ENCODE measurements at places on chromosomes 6 and 20.

GRCh38 chr20:19018881-19019280, 193.6 kb upstream of the SLC24A3 start:
- no peak for DNase-seq

DNA sequence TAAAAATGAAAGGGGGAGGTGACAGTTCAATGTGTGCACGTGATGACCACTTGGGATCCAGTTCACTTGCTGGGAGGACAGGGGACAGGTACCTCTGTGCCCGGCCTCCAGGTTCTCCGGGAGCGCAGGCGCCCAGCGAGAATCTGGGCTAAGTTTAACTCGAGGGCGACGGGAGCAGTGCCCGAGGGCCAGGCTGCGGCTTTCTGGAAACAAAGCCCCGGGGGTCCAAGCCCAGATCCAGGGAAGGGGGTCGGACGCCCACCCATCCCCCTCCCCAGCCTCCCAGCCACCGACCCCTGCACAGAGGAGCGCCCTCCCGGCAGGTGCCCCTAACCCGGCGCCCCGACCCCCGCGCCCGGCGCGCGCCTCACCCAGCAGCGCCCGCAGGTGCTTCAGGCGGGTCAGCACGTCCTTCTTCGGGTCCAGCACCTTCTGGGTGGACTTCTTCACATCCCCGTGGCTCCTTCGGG, 405 bp downstream of the RALGAPA2 start:
- no peak for DNase-seq

- no peak for DNase-seq
These were observed 341.5 kb downstream of the TFAP2A start for GRCh38 chr6:10073341-10073740.

DNA sequence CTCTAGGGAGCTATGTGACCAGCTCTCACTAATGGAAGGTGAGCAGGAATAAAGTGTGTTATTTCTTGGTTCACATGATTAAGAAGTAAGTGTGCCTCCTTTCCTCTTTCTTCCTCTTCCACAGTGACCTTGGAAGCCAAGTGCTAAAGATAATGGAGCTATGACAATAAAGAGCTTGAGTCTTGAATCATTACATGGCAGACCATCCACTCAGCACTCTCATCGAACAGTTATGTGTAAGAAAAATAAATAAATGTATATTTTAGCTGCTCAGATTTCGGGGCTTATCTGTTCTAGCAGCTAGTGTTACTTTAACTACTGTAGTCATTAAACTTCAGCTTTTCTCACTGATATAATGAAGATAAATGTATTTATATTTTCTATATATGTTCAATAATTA, 72.9 kb downstream of the HDGFL1 start:
- no peak for DNase-seq

GRCh38 chr6:125738276-125738675, 11.2 kb upstream of the HEY2 start:
- DNase-seq = no peak

GRCh38 chr20:9578594-9578993, 64.2 kb downstream of the LAMP5 start:
- no peak for DNase-seq

DNA sequence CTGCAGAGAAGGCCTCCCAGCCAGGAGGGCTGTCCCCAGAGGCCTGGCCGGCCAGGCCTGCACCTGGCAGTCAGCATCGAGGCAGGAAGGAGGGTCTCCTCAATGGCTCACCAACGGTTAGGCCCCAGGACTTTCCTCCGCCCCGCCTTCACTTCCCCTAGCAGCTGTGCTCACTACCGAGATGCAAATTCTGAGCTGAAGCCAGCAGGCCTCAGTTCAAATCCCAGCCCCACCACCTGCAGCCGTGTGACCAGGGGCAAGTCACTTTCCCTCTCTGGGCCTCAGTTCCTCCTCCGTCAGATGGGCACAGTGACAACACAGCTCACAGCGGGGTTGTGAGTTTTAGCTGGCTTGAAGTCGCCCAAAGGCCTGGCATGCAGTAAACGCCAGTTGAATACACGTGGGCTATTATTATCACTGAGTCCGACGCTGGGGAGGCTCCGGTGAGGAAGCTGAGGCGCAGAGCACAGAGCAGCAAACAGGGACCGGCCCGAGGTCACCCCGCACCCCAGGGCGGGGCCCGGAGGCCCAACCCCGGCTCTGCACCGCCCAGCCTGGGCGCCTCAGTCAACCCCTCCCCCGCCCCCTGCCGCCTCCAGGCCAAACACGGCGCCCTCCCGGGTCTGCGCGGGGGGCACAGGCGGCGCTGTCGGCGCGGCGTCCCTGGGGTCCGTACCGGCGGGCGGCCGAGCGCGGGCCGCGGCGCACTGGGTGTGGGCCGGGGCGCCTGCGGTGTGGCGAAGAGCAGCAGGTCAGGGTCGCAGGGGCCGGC, 671 bp downstream of the E2F1 start:
- peak; percentile 81 for DNase-seq

DNA sequence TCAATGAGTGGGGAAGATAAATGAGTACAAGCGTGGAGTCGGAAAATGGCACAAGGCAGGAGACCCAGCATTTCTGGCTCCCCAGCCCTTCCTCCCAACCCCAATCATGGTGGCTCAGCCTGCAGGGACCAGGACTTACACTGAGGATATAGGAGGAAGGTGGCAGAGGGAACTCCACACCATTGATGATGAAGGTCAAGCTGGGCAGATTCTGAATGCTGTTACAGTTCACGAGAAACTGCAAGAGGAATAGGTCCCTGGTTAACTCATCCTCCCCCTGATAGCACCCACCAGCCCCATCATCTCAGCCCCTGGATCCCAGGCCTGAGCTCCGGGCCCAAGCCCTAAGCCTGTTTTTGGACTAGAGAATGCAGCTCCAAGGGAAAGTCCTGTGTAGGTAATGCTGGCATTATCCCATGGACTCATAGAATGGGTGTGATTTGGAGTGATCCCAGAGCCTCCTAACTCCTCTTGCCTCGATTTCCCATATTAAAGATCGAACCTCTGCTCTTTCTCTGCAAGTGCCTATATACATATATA, 2.3 kb upstream of the TFEB start:
- no peak for DNase-seq

DNA sequence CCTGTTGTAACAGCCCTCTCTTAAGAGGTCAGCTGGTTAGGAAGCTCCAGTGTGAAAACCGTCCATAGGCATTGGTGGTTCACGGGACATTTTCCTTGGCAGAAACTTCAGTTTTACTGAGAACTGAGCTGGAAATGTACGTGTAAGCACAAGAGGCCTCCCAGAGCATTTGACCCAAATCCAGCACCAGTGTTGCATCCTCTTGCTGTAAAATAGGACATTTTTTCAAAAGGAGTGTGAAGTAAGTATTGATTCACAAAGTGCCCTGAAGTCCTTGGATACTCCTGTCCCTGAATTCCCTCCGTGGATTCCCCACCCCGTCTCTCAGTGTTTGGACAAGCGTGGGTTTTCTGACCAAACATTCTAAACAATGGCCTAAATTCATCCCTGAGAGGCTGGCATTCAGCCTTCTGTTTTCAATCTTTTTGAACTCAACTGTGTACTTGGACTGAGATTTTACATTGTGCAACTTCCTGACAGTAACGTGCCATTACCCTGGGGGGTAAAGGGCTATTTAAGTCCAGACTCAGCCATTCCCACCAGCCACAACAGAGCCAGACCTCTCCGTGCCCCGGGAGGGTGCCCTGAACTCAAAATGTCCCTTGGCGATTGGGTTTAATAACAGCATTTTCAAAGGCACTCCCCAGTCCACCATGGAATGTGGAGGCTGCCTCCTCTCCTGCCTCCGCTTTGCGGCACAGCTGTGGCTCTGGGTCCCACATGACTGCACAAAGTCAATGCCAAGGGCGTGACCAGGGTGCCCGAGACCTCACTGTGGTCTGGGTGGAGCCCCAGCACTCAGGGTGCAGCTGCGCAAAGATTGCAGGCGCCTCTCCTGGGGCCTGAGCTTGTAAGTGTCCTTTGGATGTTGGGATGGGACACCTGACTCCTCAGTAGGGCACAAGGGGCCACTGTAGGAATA, 92.7 kb upstream of the AFDN start:
- DNase-seq = no peak

GRCh38 chr6:5379647-5380242, 118.4 kb downstream of the FARS2 start:
- peak; percentile 42 for DNase-seq

- no peak for DNase-seq
These were observed 21.4 kb downstream of the KCNQ5 start for GRCh38 chr6:72643214-72643613.

GRCh38 chr20:52031563-52032303, 159.8 kb downstream of the ZFP64 start:
- no peak for DNase-seq

- no peak for DNase-seq
These were observed 53.4 kb downstream of the HIVEP1 start for GRCh38 chr6:12065321-12066140.

GRCh38 chr20:48096957-48097890, 311.9 kb upstream of the SULF2 start:
- DNase-seq = no peak

- DNase-seq = no peak
These were observed 1.6 kb downstream of the SRPK1 start for GRCh38 chr6:35919085-35919826.

DNA sequence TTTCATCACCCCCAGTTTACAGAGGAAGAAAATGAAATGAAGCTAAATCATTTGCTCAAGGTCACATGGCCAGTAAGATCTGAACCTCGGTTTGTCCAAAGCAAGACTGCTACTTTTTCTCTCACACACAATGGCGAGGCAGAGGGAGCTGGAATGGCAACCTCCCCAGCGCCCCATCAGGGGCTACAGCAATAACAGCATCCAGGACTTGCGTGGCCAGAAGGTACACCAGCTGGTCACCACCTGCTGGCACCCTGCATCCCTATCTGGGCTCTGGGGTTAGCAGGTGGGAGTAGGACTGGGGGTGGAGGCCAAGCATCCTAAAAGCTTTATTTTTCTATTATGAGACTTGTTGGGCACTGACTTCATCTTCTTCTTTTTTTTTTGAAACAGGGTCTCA, 41.3 kb downstream of the TTI1 start:
- no peak for DNase-seq
